ENCODE measurements at places on chromosomes 2 and 18.

GRCh38 chr2:3320910-3321605 is 56.6 kb downstream of the EIPR1 start:
- no peak for DNase-seq

- DNase-seq: no peak
These were observed 678 bp upstream of the VAPA start for GRCh38 chr18:9913151-9913525.

GRCh38 chr18:8688216-8688800 is 17.0 kb upstream of the MTCL1 start:
- no peak for DNase-seq

GRCh38 chr2:176818617-176819016 is 394.0 kb upstream of the HNRNPA3 start:
- no peak for DNase-seq

DNA sequence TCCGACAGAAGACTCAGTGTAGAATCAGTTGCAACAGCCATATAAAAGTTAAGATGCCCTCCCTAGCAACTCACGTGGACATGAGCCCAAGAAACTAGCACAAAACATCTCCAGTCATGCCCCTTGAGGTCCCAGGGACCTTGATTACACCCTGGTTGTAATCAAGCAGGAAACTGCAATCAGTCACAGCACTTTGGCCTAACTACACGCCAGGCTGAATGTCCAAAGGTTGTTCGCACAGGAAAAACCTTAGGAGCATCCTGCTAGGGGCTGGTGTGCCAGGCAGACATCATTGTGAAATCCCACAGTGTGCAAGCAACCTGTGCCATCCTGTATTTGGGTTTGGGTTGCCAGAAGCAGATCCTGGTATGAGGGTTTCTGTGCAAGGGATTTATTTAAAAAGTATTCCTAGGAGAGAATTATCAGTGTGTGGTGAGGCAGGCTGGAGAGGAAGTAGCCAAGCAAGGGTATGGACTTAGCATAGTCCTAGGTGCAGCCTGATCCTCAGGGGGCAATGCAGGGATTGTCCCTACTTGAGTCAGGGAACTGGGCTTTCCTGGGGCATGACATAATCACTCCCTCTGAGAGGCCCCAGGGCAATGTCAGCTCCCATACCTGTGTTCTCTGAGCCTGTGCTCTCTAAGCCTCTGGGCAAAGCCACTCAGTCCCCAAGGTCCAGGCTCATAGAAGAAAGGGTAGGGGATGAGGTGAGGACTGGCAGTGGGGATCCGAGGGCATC is 17.8 kb upstream of the SULT1C2 start:
- DNase-seq: no peak

DNA sequence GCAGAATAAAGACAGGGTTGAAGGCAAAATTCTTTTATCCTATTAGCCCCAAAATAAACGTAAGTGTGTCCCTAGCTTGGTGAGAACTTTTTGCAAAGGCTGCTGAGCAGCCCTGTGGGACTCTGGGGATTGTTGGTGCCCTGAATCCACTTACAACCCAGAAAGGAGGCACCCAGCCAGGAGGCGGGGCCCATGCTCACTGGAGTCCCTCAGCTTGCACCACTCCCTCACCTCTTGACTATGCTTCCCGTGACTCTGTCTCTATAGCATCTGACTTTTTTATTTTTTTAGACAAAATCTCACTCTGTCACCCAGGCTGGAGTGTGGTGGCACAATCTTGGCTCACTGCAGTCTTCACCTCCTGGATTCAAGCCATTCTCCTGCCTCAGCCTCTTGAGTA is 15.8 kb upstream of the COL6A3 start:
- no peak for DNase-seq

- DNase-seq: no peak
These were observed 55.1 kb upstream of the ZBTB14 start for GRCh38 chr18:5350636-5351035.

- no peak for DNase-seq
These were observed 53.1 kb downstream of the DYSF start for GRCh38 chr2:71506222-71507153.

GRCh38 chr18:23586249-23587196 is at the start of gene NPC1:
NPC1 (minus strand) TSS chr18:23586506; CDS start chr18:23586343, 163 bp downstream.
- DNase-seq: peak; percentile 84

- no peak for DNase-seq
These were observed 493.1 kb downstream of the NR4A2 start for GRCh38 chr2:155839436-155839835.

DNA sequence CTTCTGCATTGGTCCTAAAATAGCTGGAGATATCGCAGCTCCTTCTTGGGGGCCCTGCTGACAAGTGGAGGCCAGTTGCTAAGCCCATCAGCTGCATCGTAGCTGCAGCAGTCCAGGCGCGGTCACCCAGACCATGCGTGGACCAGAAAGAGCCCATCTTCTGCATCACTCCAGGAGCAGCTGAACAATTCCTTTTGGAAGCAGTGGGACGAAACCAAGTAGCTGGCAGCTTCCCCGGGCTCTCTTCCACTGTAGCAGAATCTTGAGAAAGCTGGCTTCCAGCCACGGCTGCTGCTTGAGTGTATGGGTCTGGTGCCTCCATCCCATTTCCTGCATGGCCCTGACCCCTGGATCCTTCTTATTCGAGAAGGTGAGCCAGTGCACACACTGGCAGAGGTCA is 22.2 kb upstream of the CAB39 start:
- DNase-seq: no peak

- peak; percentile 20 for DNase-seq
These were observed 96.2 kb downstream of the KLHL29 start for GRCh38 chr2:23480957-23481797.

GRCh38 chr2:199596549-199596948 is 138.8 kb upstream of the SATB2 start:
- peak; percentile 41 for DNase-seq

- DNase-seq: no peak
These were observed 978.5 kb upstream of the LRRTM1 start for GRCh38 chr2:81283081-81283480.

- DNase-seq: no peak
These were observed 41.6 kb downstream of the MGAT5 start for GRCh38 chr2:134295441-134295840.

DNA sequence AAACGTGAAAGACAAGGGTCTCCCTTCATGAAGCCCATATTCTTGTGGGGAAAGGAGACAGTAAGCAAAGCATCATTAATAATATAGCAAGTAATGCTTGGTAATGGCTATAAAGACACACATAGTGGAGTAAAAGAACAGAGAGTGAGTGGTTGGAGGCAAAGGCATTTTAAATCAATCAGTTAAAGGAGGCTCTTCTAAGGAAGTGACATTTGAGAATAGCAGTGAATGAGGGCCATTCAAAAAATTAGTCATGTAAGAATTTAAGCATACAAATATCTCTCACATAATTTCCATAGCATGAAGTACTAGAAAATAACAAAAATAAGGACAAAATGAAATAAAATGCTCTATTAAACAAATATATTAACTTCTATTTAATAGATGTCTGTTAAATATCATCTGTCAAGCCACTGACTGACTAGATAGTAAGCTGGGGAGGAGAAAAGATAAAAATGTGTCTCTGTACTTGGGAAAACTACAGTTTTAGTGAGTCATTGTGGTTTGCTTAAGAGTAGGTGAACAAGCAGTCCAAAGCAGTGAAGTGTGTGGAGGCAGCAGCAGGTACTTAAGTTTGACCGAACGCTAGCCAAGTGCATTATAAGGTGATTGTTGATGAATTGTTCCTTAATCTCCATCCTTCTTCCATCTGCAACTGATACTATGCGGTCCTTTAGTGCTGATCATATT is 160.1 kb downstream of the PARD3B start:
- no peak for DNase-seq

DNA sequence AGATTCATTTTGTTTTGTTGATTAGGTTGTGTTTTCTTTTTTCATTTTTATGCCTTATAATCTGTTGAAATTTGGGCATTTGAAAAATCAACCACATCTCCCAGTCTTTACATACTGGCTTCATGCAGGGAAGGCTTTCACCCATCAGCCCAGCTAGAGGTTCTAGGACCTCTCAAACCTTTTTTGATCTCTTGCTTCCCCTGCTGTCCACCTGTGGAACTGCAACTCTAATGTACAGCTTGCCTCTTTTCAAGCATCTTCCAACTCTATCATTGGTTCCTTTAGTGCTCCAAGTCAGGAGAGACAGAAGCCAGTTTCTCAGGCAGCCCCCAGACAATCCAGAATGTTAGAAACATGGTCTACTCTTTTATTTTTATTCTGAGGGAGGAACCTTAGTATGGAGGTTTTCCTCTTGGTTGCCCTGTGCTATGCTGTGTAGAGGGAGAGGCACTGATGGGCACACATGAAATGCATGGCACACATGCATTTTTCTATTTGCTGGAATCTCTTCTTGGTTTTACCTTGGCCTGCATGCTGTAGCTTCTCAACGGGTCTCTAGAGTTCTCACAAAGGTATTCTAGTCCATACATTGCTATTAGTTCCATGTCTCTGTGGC is 107.2 kb upstream of the L3MBTL4 start:
- peak; percentile 55 for DNase-seq

- DNase-seq: no peak
These were observed 9.9 kb downstream of the TOGARAM2 start for GRCh38 chr2:28991021-28991420.

GRCh38 chr2:51995293-51995692 is 963.4 kb upstream of the NRXN1 start:
- DNase-seq: no peak

- no peak for DNase-seq
These were observed 47.5 kb downstream of the CHRNA1 start for GRCh38 chr2:174716785-174717184.

GRCh38 chr2:142834021-142834420 is 43.4 kb upstream of the KYNU start:
- DNase-seq: no peak

GRCh38 chr2:205284334-205284733 is 398.0 kb upstream of the NRP2 start:
- DNase-seq: no peak

GRCh38 chr18:48218285-48219022 is 190.7 kb downstream of the ZBTB7C start:
- no peak for DNase-seq

GRCh38 chr2:31202833-31203232 is 14.5 kb downstream of the CAPN14 start:
- DNase-seq: no peak

GRCh38 chr18:13587937-13588336 is 138.4 kb downstream of the FAM210A start:
- no peak for DNase-seq

DNA sequence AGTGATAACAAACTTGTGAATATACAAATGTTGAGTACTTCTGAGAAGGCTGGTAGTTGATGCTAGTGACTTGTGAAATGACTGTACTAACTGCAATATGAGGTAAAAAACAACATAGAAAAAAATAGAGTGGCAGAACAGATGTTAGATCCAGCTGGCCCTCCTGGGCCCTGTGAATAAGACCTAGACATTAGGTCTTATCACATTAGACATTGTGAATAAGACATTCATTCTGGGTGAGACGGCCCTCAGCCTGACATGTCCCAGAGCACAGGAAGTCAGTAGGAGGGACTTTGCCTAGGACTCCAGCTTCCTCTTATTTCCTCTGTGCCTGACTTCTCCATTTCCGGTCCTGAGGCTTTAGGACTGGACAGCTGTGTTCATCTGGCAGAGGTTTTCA is 22.9 kb downstream of the DOK1 start:
- no peak for DNase-seq

- peak; percentile 71 for DNase-seq
These were observed 568.3 kb downstream of the LRRTM4 start for GRCh38 chr2:76953733-76954347.

DNA sequence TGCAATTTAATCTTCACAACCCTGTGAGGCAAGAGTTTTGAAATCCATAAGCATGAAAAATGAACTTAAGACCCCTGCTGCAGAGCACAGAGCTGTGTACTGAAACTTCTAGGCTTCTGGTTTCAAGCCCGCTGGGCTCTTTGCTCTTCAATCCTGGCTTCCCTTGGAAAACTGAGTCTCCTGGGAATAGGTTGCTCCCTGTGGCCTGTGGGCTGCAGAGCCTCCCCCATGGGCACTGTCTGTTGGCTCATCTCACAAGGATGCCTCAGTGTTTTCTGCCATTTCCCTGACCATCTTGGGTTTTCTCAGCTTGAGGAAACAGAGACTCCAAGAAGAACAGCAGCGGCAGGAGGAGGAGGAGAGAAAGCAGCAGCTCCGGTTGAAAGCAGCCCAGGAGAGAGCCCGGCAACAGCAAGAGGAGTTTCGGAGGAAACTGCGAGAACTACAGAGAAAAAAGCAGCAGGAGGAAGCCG is 44.5 kb downstream of the SUMO1 start:
- no peak for DNase-seq

- peak; percentile 49 for DNase-seq
These were observed 98.7 kb downstream of the ACVR1 start for GRCh38 chr2:157777427-157777826.

GRCh38 chr2:65429786-65430602 is 2.4 kb downstream of the SPRED2 start:
- DNase-seq: no peak

- DNase-seq: no peak
These were observed 144.6 kb upstream of the SETBP1 start for GRCh38 chr18:44536046-44536445.

DNA sequence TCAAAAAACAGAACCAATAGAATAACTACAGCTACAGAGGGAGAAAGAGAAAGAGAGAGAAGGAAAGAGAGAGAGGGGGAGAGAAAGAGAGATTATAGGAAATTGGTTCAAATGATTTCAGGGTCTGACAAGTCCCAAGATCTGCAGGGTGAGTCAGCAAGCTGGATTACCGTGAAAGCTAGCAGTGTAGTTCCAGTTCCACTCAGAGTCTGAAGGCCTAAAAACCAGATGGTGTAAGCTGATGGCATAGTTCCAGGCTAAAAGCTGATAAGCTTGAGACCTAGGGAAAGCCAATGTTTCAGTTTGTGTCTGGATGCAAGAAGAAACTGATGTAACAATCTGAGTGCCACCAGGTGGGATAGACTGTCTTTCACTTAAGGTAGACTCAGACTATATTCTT is 397.7 kb downstream of the TRIB2 start:
- DNase-seq: no peak

DNA sequence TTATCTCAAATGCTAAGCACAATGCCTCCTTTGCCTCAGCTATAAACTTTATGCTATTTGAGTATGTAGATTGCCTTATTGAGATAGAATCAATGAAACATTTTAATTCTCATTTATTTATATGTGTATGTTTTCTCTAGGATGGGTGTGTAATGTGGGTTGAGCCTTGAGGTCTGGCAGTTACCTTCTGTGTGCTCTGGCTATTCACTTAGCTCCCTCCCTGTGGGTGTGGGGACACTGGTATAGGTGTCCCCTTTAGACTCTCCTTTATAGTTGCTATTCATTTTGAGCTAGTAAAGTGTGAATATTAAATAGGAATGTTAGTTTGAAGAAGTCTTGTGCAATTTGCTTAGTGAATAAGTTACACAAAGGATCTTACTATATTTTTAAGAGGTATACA is 1.8 kb downstream of the SLC9A4 start:
- DNase-seq: no peak

GRCh38 chr2:626491-627339 is 50.5 kb downstream of the TMEM18 start:
- DNase-seq: no peak

GRCh38 chr2:175892046-175892445 is 110.0 kb downstream of the LNPK start:
- no peak for DNase-seq

Data from NCI-H460 (cell line).